ENCODE measurements at places on chromosomes 7 and 10. TPM values are rescaled to one million over a fixed set of nuclear protein-coding genes. Genes with fewer than 3 reads are reported as not detected.

The C10orf105 gene
- 0.19 TPM for total RNA-seq

The SPDYE5 gene
- 0.30 TPM for total RNA-seq

The TET1 gene
- total RNA-seq = 2.9 TPM

The NANOS1 gene
- 0.45 TPM for total RNA-seq

The ZNF853 gene
- total RNA-seq = 5.3 TPM

The GRID2IP gene
- total RNA-seq = 0.24 TPM

The BET1 gene
- total RNA-seq = 37.6 TPM

The VENTX gene
- 0.85 TPM for total RNA-seq

The DKK1 gene
- total RNA-seq = not detected

The SLC18A3 gene
- not detected for total RNA-seq

The IGF2BP3 gene
- 1.4 TPM for total RNA-seq

The LIPM gene
- total RNA-seq = not detected

DNA sequence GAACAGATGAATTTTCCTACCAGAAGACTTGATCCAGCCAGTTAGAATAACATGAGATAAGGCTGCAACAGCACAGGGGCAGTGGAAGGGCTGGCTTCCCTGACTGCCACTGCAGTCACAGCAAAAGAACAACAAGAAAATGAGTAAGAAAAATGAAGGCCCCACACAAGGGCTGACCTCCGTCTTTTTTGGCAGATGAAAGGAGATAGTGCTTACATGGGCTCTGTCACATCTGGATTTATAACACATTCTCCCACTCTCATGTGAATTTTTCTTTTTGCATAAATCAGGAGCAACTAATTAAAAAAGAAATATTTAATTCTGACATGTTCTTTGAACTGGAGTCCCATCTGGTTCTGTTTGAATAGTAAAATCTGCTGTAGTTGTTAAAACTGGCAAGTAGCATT, 99.6 kb downstream of the NRP1 start:
- no peaks in the 10 kb centered on the region for H3K4me1 ChIP-seq
- H3K27ac ChIP-seq = no peak overlapping the region
- H3K36me3 ChIP-seq = no peaks in the 10 kb centered on the region

DNA sequence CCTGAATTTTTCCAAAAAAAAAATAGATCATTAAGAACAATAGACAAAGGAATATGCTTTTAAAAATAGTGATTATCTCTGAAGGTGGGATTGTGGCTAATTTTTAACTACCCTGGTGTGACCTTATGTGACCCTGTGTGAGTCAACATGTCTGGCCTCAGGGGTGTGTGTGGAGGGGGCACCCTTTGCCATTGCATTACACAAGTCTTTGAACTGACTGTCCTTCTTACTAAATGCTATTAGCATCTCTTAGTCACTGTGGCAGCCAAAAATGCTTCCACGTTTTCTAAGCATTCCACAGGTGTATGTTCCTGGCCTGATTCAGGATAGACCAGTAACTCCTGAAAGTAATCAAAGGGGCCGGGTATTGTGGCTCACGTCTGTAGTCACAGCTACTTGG, 175.4 kb downstream of the MGMT start:
- DNase-seq = no peak
- H3K4me3 ChIP-seq = no peak overlapping the region
- H3K36me3 ChIP-seq = no peaks in the 10 kb centered on the region
- H3K27ac ChIP-seq = no peak overlapping the region
- H3K4me1 ChIP-seq = no peaks in the 10 kb centered on the region

- peak; percentile 49 for DNase-seq
- H3K27ac ChIP-seq = peak overlapping the region; percentile 79
- H3K36me3 ChIP-seq = peaks cover 5% of the 10 kb centered on the region
- peak overlapping the region; percentile 58 for H3K4me3 ChIP-seq
- peaks cover 3% of the 10 kb centered on the region for H3K4me1 ChIP-seq
Measured at GRCh38 chr7:2633538-2634266, 1.9 kb downstream of the TTYH3 start.

- H3K4me1 ChIP-seq = peaks cover 66% of the 10 kb centered on the region
- H3K27me3 ChIP-seq = no peaks in the 10 kb centered on the region
- peak overlapping the region; percentile 44 for H3K27ac ChIP-seq
- H3K4me3 ChIP-seq = no peak overlapping the region
- no peak for DNase-seq
Measured at GRCh38 chr10:72308320-72308987, 34.7 kb downstream of the DDIT4 start.

- DNase-seq = no peak
- no peak overlapping the region for H3K27ac ChIP-seq
- H3K27me3 ChIP-seq = no peaks in the 10 kb centered on the region
- no peaks in the 10 kb centered on the region for H3K36me3 ChIP-seq
Measured at GRCh38 chr7:69665369-69665768, 67.1 kb downstream of the AUTS2 start.

GRCh38 chr7:41261080-41261479, 441.8 kb downstream of the INHBA start:
- H3K27ac ChIP-seq = no peak overlapping the region
- H3K4me1 ChIP-seq = no peaks in the 10 kb centered on the region
- no peaks in the 10 kb centered on the region for H3K36me3 ChIP-seq
- no peak for DNase-seq
- H3K27me3 ChIP-seq = no peaks in the 10 kb centered on the region

- no peak overlapping the region for H3K27ac ChIP-seq
- H3K4me1 ChIP-seq = no peaks in the 10 kb centered on the region
- peaks cover 8% of the 10 kb centered on the region for H3K36me3 ChIP-seq
- H3K27me3 ChIP-seq = no peaks in the 10 kb centered on the region
- no peak overlapping the region for H3K4me3 ChIP-seq
Measured at GRCh38 chr7:149544028-149544427, 46.4 kb upstream of the ZNF746 start.

DNA sequence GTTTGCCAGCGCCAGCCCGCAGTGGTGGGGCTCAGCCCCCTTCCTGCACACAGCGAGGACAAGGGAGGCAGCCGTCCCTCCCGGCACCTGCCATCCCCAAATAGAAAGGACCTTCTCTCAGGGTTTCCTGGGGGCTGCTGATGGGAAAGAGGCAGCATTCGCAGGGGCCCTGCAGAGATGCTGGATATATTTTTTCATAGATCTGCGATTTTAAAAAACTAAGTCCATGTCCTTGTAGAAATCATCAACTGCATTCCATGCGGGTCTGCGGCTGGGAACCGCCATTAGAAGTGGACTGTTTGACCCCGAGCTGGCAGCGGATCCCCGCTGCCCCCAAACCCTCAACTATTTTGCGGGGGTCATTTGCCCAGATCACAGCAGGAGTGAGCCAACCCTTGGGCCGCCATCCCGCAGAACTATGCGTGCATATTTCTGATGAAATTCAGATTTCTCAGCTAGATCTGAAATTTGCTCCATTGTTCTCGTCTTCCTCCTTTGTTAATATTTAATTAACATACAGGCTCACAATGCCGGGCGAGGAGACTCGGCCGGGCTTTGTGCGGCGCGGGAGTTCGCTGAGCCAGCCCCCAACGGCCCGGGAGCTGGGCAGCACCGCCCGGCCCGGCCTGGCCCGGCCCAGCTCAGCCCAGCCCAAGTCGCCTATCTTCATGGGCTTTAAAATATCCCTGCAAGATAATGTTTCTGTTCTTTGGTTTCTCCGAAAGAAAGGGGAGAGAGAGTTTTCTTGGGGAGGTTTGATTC, 2.0 kb downstream of the EN2 start:
- DNase-seq = no peak
- H3K27ac ChIP-seq = no peak overlapping the region
- no peak overlapping the region for H3K4me3 ChIP-seq
- peaks cover 18% of the 10 kb centered on the region for H3K27me3 ChIP-seq
- H3K4me1 ChIP-seq = no peaks in the 10 kb centered on the region

- H3K4me3 ChIP-seq = no peak overlapping the region
- DNase-seq = no peak
- H3K36me3 ChIP-seq = no peaks in the 10 kb centered on the region
- no peaks in the 10 kb centered on the region for H3K27me3 ChIP-seq
- no peaks in the 10 kb centered on the region for H3K4me1 ChIP-seq
Measured at GRCh38 chr7:14233076-14233867, 243.8 kb upstream of the ETV1 start.

GRCh38 chr10:99647601-99648151, 11.6 kb upstream of the ENTPD7 start:
- H3K27ac ChIP-seq = no peak overlapping the region
- no peak for DNase-seq
- H3K27me3 ChIP-seq = no peaks in the 10 kb centered on the region

GRCh38 chr7:105768898-105769507, 107.4 kb downstream of the ATXN7L1 start:
- H3K4me3 ChIP-seq = no peak overlapping the region
- no peak overlapping the region for H3K27ac ChIP-seq
- no peaks in the 10 kb centered on the region for H3K36me3 ChIP-seq
- no peak for DNase-seq

DNA sequence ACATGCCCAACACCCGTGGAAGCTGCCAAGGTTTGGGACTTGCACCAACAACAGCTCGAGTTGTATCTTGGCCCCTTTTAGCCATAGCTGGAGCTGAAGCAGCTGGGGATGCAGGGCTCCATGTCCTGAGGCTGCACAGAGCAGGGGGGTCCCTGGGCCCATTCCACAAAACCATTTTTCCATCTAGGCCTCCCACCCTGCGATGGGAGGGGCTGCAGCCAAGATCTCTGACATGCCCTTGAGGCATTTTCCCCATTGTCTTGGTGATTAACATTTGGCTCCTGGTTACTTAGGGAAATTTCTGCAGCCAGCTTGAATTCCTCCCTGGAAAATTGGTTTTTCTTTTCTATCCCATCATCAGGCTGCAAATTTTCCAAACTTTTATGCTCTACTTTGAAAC, 637.8 kb upstream of the VSTM2A start:
- DNase-seq = no peak
- H3K27ac ChIP-seq = no peak overlapping the region
- H3K36me3 ChIP-seq = no peaks in the 10 kb centered on the region
- H3K4me1 ChIP-seq = no peaks in the 10 kb centered on the region
- no peak overlapping the region for H3K4me3 ChIP-seq

DNA sequence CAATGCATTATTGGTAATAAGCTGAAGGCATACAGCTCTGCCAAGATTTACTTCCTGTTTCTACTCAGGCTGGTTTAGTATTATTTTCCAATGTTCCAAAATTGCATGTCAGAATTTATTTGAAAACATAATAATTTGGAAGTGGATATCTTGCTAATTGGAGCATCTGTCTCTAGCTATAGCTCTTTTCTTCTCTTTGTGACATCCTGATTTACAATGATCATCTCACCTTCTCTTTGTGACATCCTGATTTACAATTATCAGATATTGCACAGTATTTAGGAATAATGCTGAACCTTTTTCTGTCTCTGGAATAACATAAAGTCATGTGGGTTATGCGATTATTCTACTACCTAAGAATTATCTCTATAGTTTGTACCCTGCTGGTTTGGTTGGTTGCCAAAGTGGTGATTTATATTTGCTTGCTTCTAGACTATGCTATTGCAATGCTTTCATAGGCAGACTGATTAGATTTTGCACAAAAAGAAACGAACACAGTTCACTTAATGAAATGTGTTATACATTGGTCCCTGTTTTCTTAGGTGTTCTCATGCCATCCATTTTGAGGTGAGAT, 44.3 kb upstream of the CABCOCO1 start:
- no peak for DNase-seq
- no peaks in the 10 kb centered on the region for H3K36me3 ChIP-seq
- no peaks in the 10 kb centered on the region for H3K27me3 ChIP-seq
- no peaks in the 10 kb centered on the region for H3K4me1 ChIP-seq

DNA sequence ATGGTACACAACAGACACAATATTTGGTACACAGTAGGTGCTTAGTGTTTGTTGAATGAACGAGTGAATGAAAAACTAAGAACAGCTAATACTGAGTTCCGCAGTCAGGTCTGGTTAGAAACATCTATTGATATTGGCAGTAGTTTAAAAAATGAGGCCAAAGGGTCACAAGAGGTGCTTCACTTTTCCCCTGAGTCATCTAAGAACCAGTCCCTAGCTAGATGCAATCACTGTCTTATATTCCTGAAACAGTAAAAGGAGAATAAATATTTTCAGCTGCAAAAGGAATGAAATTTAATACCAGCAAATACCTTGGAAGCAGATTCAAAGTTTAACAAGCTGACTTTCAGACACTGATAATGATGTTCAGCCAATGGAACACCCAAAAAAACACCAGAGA, 54.5 kb downstream of the SCRN1 start:
- H3K4me3 ChIP-seq = no peak overlapping the region
- H3K27ac ChIP-seq = no peak overlapping the region
- H3K36me3 ChIP-seq = no peaks in the 10 kb centered on the region
- DNase-seq = no peak

GRCh38 chr7:105877736-105878135, 1.3 kb upstream of the ATXN7L1 start:
- no peak for DNase-seq
- H3K36me3 ChIP-seq = peaks cover 3% of the 10 kb centered on the region
- H3K27ac ChIP-seq = no peak overlapping the region
- peaks cover 10% of the 10 kb centered on the region for H3K4me1 ChIP-seq

DNA sequence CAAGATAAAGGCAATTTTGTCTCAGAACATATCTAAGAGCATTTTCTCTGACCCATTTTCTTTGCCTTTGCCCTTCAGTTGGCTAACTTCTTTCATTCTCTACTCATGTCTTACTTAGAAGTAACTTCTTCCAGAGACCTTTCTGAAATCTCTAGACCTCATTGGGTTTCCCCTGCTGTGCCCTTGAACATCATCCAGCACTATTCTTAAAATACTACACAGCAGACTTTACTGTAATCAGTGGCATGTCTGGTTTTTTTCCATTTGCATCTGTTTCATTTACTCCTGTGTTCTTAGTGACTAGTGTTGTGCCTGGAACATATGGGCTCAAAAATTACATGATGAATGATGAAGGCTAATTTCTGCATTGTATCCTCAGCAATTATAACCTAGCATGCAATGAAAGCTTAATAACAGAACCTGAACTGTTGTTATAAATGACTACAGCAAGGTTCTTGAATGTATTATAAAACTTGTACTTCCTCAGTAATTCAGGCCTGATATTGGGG, 301.9 kb downstream of the CDK14 start:
- no peak overlapping the region for H3K4me3 ChIP-seq
- no peak for DNase-seq
- no peaks in the 10 kb centered on the region for H3K36me3 ChIP-seq
- H3K4me1 ChIP-seq = no peaks in the 10 kb centered on the region
- no peaks in the 10 kb centered on the region for H3K27me3 ChIP-seq
- no peak overlapping the region for H3K27ac ChIP-seq

GRCh38 chr10:78199005-78199725, 165.5 kb downstream of the RPS24 start:
- H3K4me1 ChIP-seq = no peaks in the 10 kb centered on the region
- no peaks in the 10 kb centered on the region for H3K27me3 ChIP-seq
- H3K27ac ChIP-seq = no peak overlapping the region
- H3K36me3 ChIP-seq = no peaks in the 10 kb centered on the region

DNA sequence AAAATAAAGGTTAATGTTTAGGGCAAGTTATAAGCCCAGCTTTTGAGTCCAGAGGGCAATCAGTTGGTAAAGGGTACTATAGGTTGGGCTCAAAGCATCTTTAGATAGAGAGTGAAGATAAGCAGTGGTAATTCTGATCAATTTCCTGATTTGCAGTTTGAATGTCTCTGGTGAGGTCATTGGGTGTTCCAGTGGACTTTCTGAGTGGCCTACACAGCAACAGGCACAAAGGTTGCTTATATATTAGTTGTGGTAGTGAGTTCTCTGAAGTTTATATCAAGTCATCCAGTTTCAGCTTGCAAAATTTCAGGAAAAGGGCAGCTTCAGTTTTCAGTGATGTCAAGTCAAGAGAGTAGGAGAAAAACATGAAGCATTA, 29.1 kb downstream of the GIMAP5 start:
- H3K27me3 ChIP-seq = no peaks in the 10 kb centered on the region
- no peak for DNase-seq
- H3K4me3 ChIP-seq = no peak overlapping the region
- no peaks in the 10 kb centered on the region for H3K4me1 ChIP-seq

Measured in naive thymus-derived CD4-positive, alpha-beta T cell (primary cell).